ENCODE measurements at places on chromosomes 13 and 19. TPM values are rescaled to one million over a fixed set of nuclear protein-coding genes. Genes with fewer than 3 reads are reported as not detected.

The GEMIN7 gene
- total RNA-seq = 92.1 TPM

The ZNF493 gene
- total RNA-seq = 0.07 TPM

The KLK14 gene
- 0.55 TPM for total RNA-seq

The SPHK2 gene
- 13.6 TPM for total RNA-seq

The TMEM238 gene
- total RNA-seq = 10.0 TPM

The LRFN3 gene
- 21.0 TPM for total RNA-seq

The ZNF793 gene
- total RNA-seq = not detected

The MYDGF gene
- total RNA-seq = 137 TPM

The SPACA4 gene
- not detected for total RNA-seq

The SCEL gene
- total RNA-seq = 0.79 TPM

The DNAAF3 gene
- total RNA-seq = 6.9 TPM

The MAP4K1 gene
- total RNA-seq = 0.85 TPM

The SOX1 gene
- total RNA-seq = not detected

The USHBP1 gene
- total RNA-seq = not detected

The KL gene
- total RNA-seq = 0.02 TPM

The TEX29 gene
- not detected for total RNA-seq

The FGF21 gene
- total RNA-seq = not detected

The SIGLEC14 gene
- total RNA-seq = 0.08 TPM

The PSG2 gene
- total RNA-seq = not detected

The IPO5 gene
- total RNA-seq = 80.9 TPM

The NCR1 gene
- not detected for total RNA-seq

The UHRF1 gene
- 38.9 TPM for total RNA-seq

The RAB3A gene
- 0.77 TPM for total RNA-seq

The MIA gene
- not detected for total RNA-seq

The MCEMP1 gene
- total RNA-seq = not detected

The SELENOV gene
- total RNA-seq = not detected

The CACNA1A gene
- total RNA-seq = 0.04 TPM

The IGSF23 gene
- total RNA-seq = 0.43 TPM

The SMIM44 gene
- total RNA-seq = not detected

The KLK3 gene
- total RNA-seq = not detected

The ZNF285 gene
- 2.1 TPM for total RNA-seq

The REEP6 gene
- 5.8 TPM for total RNA-seq

The PLEKHG2 gene
- 74.7 TPM for total RNA-seq

The CYP2A7 gene
- total RNA-seq = not detected

The CAPS gene
- total RNA-seq = 0.74 TPM

The ZNF547 gene
- total RNA-seq = 0.85 TPM

The PEG3 gene
- total RNA-seq = not detected

The BEST2 gene
- total RNA-seq = 1.8 TPM

The TLE6 gene
- total RNA-seq = 5.0 TPM

The MISP gene
- 86.2 TPM for total RNA-seq

The FPR1 gene
- 0.13 TPM for total RNA-seq

The PTPRS gene
- total RNA-seq = 27.7 TPM

The NOTCH3 gene
- total RNA-seq = 8.9 TPM

The MAST1 gene
- total RNA-seq = 1.4 TPM

Data from A549 treated with Mapracorat at 1 μM for 4 hours (cell line).